Hypothalamus (tissue), 51 donors: ENCODE measurements at places on chromosomes 2 and 18.

DNA sequence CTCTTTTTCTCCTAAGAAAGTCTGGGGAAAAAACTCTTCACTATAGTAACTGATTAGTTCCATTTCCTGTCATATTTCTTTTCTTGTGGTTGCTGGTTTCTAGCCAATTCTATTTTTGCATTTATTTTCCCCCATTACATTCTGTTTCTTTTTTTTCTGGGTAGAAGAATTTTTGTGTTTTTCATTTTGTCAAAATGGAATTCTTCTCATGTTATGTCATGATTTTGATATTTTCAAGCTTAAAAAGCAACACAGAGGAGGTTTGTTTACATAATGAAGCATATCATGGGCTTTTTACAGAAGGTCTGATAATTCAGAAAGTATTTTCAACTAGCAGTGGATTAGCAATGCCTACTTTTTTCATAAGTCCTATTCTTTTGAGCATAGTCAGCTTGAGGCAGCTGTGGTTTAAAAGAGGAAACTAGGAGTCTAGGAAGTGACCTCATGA, 102.0 kb downstream of the MAP2 start:
- DNase-seq, result no peak

GRCh38 chr2:98281607-98282006, 64.6 kb upstream of the CNGA3 start:
- DNase-seq, result no peak

- DNase-seq, result no peak
Observed at GRCh38 chr2:9665898-9666297, 35.1 kb upstream of the YWHAQ start.

DNA sequence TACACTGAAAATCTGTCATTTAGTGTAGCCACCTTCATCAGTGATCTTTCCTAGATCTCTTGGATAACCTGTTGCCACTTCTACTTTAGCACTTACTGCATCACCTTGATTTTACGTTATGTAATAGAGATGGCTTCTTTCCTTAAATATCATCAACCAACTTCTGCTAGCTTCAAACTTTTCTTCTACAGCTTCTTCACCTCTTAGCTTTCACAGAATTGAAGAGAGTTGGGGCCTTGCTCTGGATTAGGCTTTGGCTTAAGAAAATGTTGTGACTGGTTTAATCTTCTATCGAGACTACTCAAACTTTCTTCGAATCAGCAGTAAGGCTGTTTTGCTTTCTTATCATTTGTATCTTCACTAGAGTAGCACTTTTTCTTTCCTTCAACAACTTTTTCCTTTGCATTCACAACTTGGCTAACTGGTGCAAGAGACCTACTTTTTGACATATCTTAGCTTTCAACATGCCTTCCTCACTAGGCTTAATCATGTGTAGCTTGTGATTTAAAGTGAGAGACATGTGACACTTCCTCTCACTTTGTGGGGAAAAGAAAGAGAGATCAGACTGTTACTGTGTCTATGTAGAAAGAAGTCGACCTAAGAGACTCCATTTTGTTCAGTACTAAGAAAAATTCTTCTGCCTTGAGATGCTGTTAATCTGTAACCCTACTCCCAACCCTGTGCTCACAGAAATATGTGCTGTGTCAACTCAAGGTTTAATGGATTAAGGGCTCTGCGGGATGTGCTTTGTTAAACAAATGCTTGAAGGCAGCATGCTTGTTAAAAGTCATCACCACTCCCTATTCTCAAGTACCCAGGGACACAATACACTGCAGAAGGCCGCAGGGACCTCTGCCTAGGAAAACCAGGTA, 99.6 kb downstream of the ATL2 start:
- DNase-seq, result no peak

- no peak for DNase-seq
Observed at GRCh38 chr18:14086458-14087231, 45.6 kb downstream of the ZNF519 start.

DNA sequence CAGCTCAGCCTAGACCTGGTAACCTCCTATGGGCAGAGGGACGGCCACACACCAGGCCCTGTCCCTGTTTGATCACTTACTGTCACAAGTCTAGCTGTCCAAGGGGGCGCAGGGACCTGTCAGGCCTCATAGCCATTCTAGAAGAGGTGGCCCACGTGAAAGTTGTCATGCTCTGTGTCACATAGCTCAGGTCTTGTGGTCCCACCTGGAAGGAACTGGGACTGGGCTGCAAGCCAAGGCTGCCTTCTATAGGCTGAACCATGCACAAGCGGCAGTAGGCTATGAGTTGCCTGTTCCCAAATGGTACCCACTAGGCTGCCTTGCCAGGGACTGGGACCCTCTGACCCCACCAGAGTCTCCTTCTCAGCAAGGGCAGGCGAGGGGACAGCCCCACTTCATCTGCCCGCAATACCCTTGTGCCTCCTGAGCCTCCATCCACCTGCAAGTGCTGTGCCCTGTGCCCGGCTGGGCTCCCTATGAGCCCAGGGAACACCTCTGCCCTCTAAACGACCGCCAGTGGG, 177.5 kb downstream of the ANAPC1 start:
- DNase-seq, result no peak

- no peak for DNase-seq
Observed at GRCh38 chr2:193332941-193333340, 1138.2 kb upstream of the TMEFF2 start.

- DNase-seq, result no peak
Observed at GRCh38 chr2:177520324-177520723, 127.8 kb downstream of the AGPS start.

- DNase-seq, result no peak
Observed at GRCh38 chr18:61606068-61606660, 272.9 kb downstream of the CDH20 start.

DNA sequence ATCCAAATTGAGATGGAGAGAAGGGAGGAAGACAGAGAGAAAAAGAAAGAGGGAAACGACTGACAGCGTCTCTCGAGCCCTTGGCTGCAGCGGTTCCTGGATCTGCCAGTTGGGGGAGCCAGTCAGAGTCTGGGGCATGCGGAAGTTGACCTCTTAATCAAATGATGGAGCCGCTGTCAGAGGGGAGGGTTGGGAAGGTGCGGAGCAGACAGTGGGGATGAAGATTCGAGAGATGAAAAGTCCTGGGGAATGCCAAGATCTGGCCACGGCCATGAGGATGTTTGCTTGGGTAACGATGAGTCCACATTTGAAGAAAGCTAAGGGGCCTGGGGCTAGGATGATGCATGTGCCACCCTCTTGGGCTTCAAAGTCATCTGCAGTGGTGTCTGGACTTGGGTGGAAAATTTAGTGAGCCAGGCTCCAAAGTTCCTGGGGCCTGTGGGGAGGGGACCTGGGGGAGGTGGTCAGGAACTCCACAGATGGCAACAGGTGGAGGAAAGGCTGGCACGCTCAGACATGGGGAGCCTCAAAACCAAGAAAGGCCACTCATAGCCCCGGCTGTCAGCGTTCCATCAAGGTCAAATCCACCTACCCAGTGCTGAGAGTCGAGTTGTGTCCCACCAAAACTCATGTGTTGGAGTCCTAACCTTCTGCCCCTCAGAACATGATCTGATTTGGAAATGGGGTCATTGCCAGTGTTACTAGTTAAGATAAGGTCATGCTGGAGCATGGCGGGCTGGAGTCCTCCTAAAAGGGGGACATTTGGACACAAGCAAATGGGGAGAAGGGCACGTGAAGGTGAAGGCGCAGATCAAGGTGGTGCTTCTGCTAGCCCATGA, 200.1 kb downstream of the NDUFA10 start:
- no peak for DNase-seq

DNA sequence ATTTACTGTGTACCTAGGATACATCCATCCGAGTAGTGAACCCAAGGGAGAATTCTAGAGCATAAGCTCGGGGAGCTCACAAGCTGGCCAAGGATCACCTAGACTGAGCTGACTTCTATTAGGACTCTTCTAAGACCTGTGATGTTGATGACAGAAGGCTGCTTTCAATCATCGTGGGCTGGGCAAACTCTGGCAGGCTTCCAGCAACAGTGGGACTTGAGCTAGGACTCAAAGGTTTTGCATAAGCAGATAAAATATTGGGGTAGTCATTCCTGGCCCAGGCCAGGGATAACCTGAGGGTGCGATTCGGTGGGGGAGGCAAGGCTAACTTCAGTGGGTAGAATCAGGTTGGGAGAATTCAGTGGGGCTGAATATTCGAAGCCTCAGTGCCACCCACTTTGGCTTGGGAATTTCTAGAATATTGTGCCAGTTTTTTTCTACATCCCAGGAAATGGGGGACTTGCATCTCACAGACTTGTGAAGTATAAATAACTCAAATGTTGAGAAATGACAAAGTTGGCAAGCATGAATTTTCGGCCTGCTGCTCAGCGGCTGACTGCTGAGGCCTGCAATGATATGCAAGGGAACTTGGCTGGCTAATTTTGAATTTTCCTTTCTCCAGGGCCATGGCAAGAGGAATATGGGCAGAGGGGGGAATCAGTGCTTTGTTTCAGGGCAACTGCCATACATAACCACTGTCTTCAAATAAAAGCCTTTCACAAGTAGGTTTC, 274.3 kb downstream of the PRKCE start:
- DNase-seq, result no peak

DNA sequence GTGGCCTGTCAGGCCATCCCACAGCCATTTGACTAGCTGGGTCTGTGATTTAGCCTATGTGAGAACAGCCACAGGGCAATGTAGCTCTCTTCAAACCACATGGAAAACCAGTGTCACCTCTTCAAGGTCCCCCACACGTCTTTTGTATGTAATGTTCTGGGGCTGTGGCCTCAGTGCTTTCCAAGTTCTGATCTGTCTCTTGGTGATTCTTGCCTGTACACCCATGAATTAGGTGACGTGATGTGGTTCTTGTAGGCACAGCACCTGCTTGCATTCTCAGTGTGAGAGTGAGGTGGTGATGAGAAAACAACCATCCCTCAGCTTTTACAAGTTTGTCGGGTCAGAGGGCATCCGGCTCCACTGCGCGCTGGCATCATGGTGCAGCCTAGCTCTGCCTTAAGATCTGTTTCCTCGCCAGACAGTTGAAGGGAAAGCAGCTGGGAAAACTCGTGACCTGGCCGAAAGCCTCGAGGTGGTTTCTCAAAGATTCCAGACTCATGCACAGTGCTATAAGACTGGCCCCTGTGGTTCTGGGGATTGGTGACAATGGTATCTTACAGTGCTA, 125.8 kb downstream of the TANC1 start:
- no peak for DNase-seq

GRCh38 chr18:48753691-48754090, 197.1 kb downstream of the SMAD7 start:
- DNase-seq, result no peak

DNA sequence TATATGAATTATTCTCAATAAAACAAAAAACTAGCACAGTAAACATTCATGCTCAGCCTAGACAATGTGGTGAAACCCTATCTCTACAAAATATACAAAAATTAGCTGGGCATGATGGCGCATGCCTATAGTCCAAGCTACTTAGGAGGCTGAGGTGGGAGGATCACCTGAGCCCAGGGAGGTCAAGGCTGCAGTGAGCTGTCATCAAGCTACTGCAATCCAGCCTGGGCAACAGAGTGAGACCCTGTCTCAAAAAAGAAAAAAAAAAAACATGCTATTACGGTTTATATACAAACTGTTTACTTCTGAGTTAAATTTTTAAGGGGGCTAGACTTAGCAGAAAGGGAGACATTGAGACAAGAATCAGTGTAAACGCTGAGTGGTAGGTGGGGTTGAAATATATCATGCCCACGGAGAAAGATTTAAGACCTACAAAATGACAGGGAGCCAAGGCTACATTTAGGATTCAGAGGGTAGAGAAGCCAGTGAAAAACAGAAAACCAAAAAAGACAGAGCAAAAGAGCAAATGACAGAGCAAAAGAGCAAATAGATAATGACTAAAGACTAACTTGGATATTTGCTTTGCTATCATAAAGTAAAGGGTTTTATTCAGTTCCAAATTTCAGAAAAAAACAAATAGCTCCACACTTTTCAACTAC, 7.5 kb downstream of the TTC32 start:
- DNase-seq, result no peak

GRCh38 chr2:14560716-14561115, 71.8 kb upstream of the LRATD1 start:
- DNase-seq, result no peak

DNA sequence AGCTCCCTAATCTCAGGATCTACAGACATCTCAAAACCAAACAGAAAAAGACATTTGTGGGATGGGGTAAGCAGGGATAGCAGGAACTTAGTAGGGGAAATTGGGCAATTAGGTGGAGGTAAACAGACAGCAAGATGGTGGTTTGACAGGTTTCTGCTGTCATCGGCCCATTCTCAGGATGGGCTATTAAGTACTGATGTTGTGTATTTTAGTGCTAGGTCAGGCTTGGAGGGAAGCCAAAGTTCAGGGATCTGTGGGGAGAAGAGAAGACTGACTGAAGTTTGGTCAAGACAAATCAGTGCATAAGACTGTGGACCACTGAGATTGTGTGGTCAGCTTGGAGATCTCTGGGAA, 96.8 kb upstream of the THUMPD2 start:
- no peak for DNase-seq

DNA sequence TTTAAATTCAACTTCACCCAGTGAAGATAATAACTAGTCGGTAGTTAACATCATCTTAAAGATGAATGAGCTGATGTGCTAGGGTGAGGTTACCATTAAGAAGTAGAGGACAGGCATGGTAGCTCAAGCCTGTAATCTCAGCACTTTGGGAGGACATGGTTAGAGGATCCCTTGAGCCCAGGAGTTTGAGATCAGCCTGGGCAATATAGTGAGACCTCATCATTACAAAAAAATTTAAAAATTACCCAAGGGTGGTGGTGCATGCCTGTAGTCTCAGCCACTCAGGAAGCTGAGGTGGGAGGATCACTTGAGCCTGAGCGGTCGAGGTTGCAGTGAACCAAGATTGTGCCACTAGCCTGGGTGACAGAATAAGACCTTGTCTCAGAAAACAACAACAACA, 4.7 kb downstream of the GALNT5 start:
- no peak for DNase-seq

DNA sequence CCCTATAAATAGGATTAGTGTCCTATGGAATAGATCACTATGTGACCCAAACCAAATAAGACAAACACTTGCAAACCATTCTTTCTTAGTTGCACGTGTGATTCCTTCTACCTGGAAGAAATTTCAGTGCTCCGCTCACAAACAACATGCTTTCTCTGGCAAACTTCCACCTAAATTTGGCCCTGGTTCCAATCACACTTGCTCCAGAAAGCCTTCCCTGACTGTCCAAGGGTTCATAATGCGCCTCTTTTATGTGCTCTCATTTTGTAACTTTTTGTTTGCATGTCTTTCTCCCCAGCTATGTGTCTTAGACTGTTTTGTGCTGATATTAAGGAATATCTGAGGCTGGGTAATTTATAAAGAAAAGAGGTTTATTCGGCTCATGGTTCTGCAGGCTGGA, 69.8 kb downstream of the GRB14 start:
- no peak for DNase-seq

DNA sequence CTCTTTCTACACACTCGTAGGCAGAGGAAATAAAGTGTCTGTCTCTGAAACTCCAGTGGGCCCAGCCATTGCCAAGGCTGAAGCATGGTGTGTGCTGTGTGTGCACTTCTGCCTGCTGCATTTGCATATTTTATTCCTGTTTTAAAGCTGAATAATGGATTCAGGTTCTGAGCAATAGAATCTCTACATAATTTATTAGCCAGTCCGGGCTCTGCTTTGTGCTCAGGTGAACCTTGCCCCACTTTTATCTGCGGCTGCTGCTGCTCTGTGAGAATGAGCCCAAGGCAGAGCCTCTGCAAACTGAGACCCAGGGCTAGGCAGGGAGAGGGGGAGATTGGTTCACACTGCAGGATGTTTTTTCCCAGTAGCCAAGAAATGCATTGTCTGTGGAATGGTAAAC, 64.6 kb upstream of the SH3BP4 start:
- DNase-seq, result no peak

- no peak for DNase-seq
Observed at GRCh38 chr2:85501248-85501647, 37.7 kb upstream of the MAT2A start.
